Activated CD8-positive, alpha-beta memory T cell treated with anti-CD3 and anti-CD28 coated beads for 36 hours (primary cell): ENCODE measurements at places on chromosomes 16 and 17. TPM values are rescaled to one million over a fixed set of nuclear protein-coding genes. Genes with fewer than 3 reads are reported as not detected.

CMTM2 gene
- total RNA-seq = 0.17 TPM

TVP23A gene
- not detected for total RNA-seq

COG8 gene
- 38.1 TPM for total RNA-seq

LRRC46 gene
- 0.61 TPM for total RNA-seq

RUNDC3A gene
- 0.34 TPM for total RNA-seq

UMOD gene
- not detected for total RNA-seq

TBC1D3C gene
- 1.1 TPM for total RNA-seq

PHOSPHO1 gene
- not detected for total RNA-seq

TOM1L1 gene
- 0.36 TPM for total RNA-seq

PNMT gene
- not detected for total RNA-seq

AOC2 gene
- 2.4 TPM for total RNA-seq

MPV17L gene
- 0.15 TPM for total RNA-seq

DCXR gene
- 119 TPM for total RNA-seq

LGALS9B gene
- total RNA-seq = not detected

CRAMP1 gene
- 24.3 TPM for total RNA-seq

KRT32 gene
- not detected for total RNA-seq

MMP25 gene
- total RNA-seq = 2.2 TPM
